ENCODE measurements at places on chromosomes 1 and 21.

- peaks cover 11% of the 10 kb centered on the region for H3K27me3 ChIP-seq
- H3K36me3 ChIP-seq, result no peaks in the 10 kb centered on the region
- no peak overlapping the region for H3K27ac ChIP-seq
- no peak overlapping the region for H3K4me3 ChIP-seq
These were observed 1.1 kb upstream of the KCNJ15 start for GRCh38 chr21:38255571-38256117.

DNA sequence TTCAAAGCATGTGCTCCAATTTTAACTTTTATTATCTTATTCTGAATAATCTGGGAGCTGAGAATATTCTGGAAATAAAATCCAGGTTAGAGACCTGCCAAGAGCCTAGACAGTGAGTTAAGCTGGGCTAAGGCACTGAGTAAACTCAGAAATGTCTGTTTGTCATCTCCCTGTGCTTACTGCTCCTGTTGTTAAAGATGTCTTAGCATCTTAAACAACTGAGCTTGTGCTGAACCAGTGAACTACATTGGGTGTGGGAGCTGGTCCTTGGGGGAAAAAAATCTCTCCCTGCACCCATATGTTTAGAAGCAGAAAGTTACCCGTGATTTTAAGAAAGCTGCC is 25.0 kb upstream of the AHCYL1 start:
- no peak overlapping the region for H3K27ac ChIP-seq
- no peak overlapping the region for H3K4me3 ChIP-seq
- no peaks in the 10 kb centered on the region for H3K36me3 ChIP-seq
- H3K4me1 ChIP-seq, result no peaks in the 10 kb centered on the region
- no peak for DNase-seq
- peaks cover 12% of the 10 kb centered on the region for H3K27me3 ChIP-seq

- no peak overlapping the region for H3K27ac ChIP-seq
- no peak overlapping the region for H3K4me3 ChIP-seq
- no peaks in the 10 kb centered on the region for H3K4me1 ChIP-seq
- H3K27me3 ChIP-seq, result peaks cover 4% of the 10 kb centered on the region
- H3K36me3 ChIP-seq, result no peaks in the 10 kb centered on the region
These were observed 14.2 kb downstream of the COL18A1 start for GRCh38 chr21:45419162-45419561.

DNA sequence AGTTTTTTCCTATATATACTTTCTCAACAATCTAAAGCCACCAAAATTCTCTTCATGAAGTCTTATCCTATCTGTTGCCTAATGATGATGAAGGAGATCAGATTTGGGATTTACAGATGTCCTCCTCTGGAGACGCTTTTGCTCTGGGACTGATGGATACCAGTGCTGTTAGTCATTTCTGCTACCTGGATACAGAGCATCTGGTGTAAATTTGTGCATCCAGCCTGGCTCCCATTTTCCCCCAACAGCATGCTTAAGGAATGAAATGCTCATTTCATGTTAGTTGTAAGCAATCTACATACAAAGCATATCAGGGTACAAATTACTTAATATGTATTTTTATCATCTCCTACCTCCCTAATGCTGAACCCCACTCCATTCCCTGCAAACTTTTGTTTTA is 57.7 kb downstream of the HNRNPR start:
- H3K27me3 ChIP-seq, result no peaks in the 10 kb centered on the region
- H3K4me1 ChIP-seq, result no peaks in the 10 kb centered on the region
- H3K27ac ChIP-seq, result no peak overlapping the region
- no peak overlapping the region for H3K4me3 ChIP-seq
- DNase-seq, result no peak
- H3K36me3 ChIP-seq, result peaks cover 12% of the 10 kb centered on the region

All from immature natural killer cell (primary cell).